ENCODE measurements at places on chromosomes 12 and 14.

DNA sequence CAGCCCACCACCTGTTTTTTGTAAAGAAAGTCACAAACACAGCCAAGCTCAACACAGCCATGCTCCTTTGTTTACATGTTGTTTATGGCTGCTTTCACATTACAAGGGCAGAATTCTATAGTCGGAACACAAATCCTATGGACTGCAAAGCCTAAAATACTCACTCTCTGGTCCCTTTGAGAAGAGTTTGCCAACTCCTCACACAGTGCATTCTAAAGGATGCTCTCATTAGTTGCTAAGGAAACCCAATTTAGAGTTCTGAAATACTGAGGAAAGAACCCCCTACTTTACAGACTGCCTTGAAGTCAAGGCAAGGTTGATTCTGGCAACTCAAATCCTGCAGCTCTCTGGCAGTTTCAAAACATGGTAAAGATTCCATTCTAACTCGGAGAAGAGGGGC is 38.3 kb downstream of the DCP1B start:
- ATAC-seq = no peak

DNA sequence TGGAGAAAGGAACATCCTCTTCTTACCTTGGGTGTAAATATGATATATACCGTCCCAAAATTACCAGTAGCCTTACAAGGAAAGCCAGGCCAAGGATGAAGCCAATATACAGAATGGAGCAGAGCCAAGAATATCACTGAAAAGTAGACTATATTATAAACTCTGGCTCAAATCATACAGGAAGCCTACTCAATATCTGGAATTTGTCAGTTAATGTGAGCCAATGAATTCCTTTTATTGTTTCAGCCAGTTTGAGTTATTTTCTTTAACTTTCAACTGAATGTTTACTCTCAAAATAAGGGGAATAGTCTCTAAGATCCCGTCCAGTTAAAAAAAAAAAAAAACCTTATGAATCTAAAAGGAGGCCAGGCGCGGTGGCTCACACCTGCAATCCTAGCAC is 9.8 kb upstream of the DENND5B start:
- ATAC-seq = no peak

DNA sequence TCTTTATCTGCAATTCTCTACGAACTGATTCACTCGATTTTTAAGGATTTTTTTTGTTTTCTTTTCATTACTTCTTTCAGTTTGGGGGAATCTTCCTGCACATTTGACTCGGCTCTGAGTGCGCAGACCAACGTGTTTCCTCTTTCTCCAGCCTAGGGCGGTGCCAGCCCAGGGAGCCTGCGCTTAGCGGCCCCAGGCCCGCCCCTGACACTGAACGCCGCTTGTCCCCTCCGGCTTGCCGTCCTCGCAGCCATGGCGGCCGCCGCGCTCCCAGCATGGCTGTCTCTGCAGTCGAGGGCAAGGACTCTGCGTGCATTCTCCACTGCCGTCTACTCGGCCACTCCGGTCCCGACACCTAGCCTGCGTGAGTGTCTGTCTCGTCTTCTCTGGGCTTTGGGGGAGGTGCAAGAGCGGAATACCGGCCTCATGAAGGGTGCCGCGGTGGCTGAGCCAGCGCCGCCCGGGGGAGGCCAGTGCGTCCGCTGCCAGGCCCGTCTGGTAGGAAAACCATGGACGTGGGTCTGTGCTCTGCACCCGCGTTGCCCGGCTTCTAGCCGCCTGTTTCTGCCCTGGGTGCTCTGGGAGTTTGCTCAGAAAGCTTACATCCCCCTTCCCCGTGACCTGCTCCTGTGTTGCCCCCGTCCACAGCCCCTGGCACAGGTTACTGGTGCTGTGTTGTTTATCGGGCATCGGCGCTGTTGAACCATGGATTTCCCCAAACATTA is at the start of gene MRPS35:
Gene MRPS35, plus strand, starts transcription at position 241 of the 725 bp plus-strand sequence. Its CDS starts 12 bp downstream, at position 253.
- peak; percentile 99 for ATAC-seq

GRCh38 chr14:92397150-92397952 is 74.4 kb downstream of the SLC24A4 start:
- no peak for ATAC-seq

GRCh38 chr14:23447361-23448350 is 12.2 kb upstream of the MYH7 start:
- ATAC-seq = no peak

DNA sequence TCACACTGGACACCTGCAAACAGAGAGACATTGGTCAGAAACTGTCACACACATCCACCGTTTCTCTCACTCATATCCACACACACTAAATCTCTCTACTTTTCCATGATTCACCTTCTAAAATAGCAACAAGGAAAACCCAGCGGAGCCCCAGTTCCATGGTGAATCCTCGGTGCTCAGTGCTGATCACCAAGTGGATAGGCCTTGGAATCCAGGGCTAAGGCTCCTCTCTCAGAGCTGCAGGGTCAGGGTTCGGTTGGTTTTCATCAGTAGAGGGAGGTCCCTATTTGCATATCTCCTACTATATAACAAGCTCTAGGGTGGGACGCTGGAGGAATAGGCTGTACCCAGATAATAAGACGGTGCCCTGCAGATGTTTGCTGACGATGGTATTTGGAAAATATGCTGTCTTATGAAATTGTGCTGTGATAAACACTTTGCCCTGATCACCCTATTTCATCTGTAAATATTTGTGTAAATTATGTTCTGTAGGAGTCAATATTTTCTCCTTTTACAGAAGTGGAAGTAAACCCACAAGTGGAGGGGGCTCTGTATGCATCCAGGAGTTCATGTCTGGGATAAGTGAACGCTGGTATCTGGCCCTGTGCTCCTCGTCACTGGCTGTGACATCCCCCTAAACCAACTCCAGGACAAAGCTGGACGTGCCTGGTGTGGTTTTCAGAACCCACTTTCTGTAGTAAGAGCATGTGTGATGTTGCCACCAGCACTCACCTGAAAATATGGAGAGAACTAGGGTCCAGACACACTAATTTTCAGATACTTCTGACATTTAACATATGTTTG is 709.2 kb downstream of the TMEM121 start:
- ATAC-seq = no peak

GRCh38 chr12:119627019-119627643 is 33.6 kb downstream of the TMEM233 start:
- no peak for ATAC-seq

GRCh38 chr12:47775100-47775911 is 2.3 kb downstream of the SLC48A1 start:
- no peak for ATAC-seq

GRCh38 chr12:126936181-126936851 is 1330.7 kb upstream of the TMEM132C start:
- ATAC-seq = no peak

DNA sequence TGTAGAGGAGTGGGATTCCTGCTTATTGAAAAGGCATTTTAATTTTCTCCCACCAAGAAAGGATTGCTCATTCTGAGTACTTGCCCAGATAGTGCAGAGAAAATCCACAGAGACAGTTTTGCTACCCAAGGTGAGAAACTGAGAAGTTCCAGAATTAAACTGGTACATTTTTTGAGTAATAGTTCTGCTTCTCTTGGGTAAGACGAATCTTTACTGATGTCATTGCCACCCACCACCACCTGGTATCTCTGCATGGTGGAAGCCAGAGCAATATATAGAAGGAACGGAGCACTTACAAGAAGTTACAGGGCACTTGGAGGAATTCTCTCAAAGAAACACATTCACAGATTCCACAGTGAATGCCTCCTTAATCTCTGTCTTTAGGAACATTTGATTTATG is 20.7 kb upstream of the FRMD6 start:
- ATAC-seq = no peak

DNA sequence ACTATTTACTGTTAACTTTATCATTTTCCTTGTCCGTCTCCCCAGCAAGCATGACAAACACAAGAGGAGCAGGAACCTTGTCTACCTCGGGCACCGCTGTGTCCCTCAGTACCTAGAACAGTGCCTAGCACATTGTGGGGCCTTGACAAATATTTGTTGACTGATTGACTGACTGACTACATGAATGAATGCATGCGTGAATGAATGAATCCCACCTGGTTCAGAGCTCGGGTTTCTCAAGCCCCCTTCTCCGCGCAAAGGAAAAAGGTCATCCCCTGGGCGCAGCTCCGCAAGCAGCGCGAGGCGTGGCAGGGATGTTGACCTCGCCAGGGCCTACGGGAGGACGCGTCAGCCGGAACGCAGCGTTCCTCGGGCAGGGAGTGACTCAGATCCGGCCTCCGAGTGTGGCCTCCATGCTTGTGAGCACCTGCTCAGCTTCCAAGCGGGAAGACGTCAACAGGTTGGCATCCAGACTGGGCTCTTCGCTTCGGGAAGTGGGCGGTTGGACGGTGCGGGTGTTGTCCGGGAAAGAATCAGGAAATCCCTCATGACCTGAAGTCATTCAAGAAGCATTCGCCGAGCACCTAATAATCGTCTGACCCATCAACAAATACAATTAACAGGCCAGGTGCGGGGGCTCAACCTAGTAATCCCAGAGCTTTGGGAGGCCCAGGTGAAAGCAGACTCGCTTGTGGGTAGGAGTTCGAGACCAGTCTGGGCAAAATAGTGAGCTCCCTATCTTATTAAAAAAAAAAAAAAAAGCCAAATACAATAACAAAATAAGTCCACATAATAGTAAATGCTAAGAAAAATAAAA is 13.9 kb upstream of the UBC start:
- ATAC-seq = peak; percentile 63

DNA sequence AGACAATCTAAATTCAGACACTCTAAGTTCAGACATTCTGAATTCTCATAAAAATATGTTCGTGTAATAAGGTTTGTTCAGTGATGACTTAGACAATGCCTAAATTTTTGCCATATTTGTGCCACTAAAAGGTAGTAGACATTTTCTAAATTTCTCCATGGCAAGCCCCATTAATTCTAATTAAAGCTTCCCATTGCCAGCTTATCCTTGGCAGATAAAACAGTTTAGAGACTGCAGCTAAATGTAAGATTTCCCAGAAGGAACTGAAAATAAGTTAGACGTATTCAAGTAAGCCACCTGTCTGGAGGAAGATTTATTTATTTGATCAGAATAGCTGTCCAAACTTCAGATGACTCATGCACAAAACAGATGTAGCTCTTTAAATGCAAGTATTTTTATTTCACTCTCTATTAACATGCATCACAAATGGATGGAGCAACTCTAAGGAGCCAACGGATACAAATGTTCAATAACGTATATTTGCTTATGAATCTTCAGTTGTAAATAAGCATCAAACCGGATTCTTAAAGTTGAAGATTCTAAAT is 130.4 kb downstream of the SLC2A13 start:
- ATAC-seq = no peak

GRCh38 chr14:51157012-51157411 is 62.1 kb upstream of the TRIM9 start:
- peak; percentile 78 for ATAC-seq

GRCh38 chr12:29783773-29784666 is at the start of gene TMTC1:
TSS of gene TMTC1 (minus strand) at chr12:29783942. CDS start at chr12:29783751, 191 bp downstream.
- ATAC-seq = no peak

DNA sequence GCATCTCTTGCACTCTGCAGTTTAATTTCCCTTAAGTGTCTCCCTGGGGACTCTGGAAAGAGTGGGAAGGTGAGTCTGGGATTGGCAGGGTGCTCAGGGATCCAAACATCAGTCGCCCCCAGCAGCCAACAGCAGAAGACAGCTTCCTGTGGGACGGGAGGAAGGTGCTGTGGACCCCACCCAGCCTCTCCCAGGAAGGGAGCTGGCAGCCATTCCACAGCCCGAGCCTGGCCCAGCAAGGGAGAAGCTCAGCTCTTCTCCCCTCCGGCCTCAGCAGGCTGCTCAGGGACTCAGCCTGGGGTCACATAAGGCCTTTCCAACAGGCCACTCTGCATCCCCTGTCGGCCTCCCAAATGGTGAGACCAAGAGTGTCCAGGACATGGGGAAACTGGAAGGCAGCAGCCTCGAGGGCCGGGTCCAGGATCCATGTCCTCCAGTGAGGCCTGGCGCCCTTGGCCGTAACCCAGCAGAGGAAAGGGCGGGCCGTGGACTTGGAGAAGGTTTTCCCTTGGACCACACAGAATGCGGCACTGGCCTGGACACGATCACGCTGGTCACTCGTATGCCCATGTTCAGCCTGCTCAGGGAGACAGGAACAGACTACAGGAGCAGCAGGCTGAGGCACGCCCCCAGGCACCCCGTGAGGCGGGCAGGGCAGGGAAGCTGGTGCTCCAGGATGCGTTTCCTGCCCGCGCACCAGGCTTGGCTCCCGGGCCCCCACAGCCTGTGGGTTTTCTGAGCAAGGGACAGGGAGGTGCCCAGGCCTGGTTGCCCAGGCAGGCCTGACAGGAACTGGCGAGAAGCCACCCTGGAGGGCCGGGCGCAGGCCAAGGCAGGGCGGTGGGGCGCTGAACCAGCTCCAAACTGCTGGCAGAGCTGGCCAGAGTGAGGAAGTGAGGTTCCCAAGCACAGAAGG is 3.5 kb downstream of the XRCC3 start:
- ATAC-seq = no peak

DNA sequence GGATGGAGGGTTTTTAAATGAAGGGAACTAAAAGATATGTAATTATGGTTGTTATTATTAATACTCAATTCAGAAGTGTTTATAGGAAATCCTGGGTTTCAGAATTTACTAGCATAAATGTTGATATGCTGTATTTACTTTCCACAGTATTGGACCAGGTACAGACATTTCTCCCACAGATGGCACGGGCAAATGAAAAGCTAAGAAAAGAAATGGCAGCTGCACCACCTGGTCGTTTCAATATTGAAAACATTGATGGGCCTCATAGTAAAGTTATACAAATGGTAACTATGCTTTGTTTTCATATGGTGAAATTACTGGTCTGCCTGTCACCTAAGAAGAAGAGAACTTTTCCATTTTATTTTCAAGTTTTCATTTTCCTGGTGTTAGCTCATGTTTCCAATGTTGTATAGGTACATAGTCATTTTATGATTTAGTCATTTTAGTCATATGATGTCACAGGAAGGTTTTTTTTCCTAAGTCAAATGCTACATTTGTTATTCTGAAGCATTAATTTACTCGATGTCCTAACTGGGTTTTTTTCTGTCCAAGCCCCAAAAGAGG is 5.5 kb downstream of the NOPCHAP1 start:
- ATAC-seq = no peak

DNA sequence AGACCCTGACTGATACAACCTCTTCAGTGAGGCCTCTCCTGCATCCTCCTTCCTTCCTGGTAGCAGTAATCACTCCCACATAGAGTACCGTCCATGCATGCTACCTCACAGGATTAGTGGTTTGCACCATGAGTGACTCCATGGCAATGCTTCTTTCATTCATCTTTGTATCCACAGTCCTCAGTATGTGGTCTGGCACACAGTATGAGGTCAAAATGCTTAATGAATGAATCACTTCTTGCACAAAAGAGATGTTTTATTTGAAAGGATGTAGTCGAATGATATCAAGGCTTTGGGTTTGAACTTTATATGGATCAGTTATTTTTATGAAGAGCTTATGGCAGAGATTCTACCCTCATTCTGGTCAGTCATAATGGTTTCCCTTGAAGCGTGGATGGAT is 42.2 kb downstream of the KCNA5 start:
- no peak for ATAC-seq

- no peak for ATAC-seq
These were observed 506.1 kb downstream of the RMST start for GRCh38 chr12:97968641-97969197.

DNA sequence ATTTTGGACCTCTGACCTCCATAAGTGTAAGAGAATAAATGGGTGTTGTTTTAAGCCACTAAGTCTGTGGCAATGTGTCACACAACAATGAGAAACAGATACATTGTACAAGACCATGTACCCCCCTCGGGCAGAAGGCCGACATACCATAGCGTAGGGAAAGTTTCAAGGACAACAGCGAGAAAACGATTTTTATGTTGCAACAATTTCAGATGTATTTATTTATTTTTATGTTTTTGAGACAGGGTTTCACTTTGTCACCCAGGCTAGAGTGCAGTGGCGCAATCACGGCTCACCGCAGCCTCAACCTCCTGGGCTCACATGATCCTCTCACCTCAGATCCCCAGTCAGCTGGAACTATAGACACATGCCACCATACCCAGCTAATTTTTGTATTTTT is 136.4 kb upstream of the NCOR2 start:
- no peak for ATAC-seq

All from stimulated activated memory B cell treated with anti-CD40 and anti-IgM and Interleukin-4, amounts not matched to agents 10 μg/mL and 1 μg/mL and 100 μg/mL, for 72 hours (primary cell).